ENCODE measurements at places on chromosomes 1 and 21.

- DNase-seq: peak; percentile 96
These were observed 45.5 kb downstream of the LPAR3 start for GRCh38 chr1:84847253-84848250.

DNA sequence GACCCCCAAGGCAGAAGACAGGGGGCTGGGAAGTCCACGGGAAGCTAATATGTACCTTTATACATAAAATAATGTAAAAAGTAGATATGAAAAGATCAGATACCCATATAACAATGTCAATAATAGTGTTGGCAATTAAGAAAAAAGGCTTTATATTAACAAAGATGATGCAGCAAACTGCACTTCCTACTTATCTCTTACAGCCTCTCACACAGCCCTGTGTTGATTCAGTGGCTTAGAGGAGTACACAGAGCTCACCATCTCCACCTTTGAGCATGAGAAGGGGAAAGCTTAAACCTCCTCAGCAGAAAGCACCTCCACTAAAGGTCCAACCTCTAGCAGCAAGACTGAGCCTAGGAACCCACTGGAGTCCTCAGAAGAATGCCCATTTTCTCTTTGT is 7.2 kb upstream of the VSIG8 start:
- no peak for DNase-seq

- DNase-seq: no peak
These were observed 61.3 kb downstream of the TESK2 start for GRCh38 chr1:45429561-45430159.

DNA sequence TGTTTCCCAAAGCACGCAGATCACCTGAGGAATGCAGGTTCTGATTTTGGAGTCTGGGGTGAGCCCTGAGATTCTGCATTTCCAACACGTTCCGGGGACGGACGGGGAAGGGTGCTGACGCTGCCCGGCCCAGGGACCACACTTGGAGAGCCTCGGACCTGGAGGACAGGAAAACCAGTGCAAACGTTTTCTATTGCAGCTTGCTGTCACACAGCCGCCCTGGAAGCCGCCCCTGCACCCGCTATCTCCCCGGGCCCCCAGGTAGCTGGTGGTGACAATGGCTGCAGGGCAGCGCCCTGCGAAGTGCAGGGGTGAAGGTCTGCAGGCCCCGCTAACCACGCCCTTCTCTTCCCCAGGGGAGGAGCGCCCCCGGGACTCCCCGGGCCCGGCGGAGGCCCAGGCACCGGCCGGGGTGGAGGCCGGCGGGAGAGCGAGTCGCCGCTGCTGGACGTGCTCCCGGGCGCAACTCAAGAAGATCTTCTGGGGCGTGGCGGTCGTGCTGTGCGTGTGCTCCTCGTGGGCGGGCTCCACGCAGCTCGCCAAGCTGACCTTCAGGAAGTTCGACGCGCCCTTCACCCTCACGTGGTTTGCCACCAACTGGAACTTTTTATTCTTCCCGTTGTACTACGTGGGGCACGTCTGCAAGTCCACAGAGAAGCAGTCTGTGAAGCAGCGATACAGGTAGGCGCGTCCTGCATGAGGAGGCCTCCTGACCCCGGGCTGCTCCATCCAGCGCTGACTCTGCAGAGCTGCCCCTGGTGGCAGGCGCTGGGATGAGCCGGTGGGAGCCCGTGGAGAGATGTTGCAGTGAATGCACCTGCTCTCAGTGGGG is 142.0 kb upstream of the COA6 start:
- DNase-seq: no peak

DNA sequence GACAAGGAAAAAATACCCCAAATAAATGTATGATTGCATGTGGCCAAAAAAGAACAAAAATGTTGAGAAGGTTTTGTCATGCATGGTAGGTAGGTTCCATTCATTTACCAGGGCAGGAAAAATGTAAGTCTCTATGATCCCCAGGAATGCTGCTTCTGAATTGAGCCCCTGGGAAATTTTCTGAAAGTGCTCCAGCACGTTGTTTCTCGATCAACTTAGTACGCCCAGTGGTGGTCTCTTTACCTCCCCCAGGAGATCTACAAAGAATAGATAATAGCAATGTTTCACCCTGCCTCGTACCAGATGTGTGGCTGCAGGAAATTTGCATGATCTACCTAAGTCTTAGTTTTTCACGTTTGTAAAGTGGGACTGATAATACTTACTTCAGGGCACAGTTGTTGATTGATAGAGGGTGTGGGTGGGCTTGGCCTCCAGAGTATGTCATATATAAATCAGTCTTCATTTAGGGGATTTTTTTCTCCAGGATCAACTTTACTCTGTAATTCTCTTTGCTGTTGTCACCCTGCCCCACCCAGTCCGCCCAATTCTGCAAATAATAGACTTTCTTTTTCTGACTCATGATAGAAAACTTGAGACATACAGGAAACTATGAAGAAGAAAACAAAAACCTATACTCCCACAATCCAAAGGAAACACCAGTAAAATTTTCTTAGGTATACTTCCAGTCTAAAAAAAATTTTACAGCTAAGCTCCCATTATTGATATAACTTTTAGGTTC is 462.0 kb upstream of the RUNX1 start:
- peak; percentile 41 for DNase-seq

DNA sequence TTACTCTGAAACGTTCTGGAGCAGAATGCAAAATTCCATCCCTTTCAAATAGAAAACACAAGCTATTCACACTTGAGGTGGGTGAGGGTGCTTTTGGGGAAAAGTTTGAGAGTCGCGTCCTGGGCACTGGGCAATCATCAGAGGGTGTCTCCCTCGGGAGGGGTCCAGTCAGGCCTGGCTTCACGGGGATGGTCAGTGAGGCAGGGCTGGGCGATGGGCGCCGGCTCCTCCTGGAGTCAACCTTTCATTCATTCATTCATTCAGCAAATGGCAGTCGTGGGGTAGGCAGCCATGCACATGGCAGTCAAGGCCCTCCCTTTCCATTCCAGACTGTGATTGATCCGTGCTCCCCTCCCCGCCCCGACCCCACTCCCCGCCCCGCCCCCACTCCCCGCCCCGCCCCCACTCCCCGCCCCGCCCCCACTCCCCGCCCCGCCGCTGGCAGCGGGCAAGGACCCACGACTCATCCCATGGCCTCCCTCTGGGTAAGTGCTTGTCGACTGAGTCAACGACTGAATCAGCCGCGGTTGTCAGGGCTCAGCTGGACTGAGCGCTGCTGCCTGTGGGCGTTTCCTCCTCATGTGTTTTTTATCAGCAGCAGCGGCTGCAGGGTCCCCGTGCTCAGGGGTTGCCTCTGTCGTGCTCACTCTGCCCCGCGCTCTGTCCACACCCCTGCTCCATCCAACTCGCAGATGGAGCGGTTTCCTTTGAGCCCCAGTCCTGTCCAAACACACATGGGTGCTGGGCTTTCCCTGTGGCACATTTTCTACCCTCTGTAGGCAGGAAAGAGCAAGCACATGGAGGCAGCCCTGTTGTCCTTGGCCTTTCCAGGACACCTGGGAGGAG is 12.5 kb upstream of the SPSB1 start:
- peak; percentile 94 for DNase-seq

- no peak for DNase-seq
These were observed 47.6 kb downstream of the FCRL3 start for GRCh38 chr1:157652859-157653493.

GRCh38 chr1:102967786-102968185 is 140.5 kb downstream of the COL11A1 start:
- DNase-seq: no peak

DNA sequence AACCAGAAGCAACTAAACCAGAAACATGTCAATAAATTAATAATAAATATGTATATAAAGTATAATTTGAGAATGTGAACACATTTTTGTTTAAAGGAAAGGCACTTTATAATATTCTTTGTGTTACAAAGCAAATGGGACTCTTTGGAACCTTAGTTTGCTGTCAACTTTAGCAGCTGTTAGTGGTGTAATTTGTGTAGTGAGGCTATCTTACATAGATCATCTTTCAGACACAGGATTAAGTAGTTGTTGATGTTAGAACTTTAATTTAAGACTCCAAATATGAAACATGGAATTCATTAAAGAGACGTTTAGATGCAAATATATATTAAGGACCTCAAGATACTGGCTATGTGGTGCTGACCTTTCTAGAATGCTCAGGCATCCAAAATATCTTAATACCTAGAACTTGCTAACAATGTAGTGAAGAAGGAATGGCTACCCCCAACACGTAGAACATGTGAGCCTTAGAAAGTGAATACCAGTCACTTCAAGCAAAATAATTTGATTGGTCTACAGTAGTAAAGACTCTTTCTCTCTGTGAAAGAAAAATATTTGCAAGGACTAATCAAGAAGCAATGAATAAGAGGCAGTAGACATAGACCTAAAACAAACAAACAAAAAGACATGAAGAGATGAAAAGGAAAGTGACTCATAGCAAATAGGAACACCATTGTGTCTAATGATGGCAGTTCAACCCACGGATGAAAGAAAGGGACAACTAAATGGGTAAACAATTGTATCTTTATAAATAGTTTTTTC is 811.4 kb downstream of the USP25 start:
- no peak for DNase-seq

DNA sequence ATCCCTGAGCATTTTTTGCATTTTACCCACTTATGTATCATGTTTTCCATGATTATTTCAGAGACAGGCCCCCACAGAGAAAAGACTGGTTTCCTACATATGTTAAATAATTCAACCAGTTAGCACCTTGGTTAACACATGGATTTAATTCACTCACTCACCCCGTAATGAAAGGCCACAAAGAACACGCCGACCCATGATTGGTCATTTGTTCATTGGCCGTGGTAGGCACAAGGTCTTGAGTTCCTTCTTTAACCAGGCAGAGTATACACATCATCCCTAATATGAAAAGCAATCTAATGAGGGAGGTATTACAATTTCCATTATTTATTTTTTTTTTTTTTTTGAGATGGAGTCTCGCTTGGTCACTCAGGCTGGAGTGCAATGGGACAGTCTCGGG is 50.6 kb downstream of the RPS6KA1 start:
- DNase-seq: no peak

- DNase-seq: no peak
These were observed 906 bp upstream of the RGS13 start for GRCh38 chr1:192635041-192635440.

- no peak for DNase-seq
These were observed 35.1 kb downstream of the FRRS1 start for GRCh38 chr1:99731384-99731783.

- DNase-seq: no peak
These were observed 13.4 kb upstream of the ODF2L start for GRCh38 chr1:86409416-86410021.

DNA sequence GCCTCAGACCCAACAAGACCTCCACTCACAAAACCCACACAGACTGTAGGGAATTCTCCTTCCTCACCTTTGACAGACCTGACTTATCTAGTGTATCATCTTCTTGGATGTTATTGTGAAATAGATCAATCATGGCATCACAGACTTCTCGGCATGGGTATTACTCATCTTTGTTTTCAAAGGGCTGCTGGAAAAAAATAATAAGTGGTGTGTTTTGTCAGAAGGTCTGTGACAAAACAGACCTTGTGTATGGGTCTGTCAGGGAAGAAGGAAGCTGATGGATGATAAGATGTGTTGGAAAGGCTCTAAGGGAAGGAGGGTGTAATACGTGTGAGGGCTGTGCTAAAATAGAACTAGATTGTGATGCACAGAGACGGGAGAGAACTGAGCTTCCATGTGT is 13.9 kb upstream of the S100A7 start:
- DNase-seq: no peak

- peak; percentile 50 for DNase-seq
These were observed 1.0 kb downstream of the SLC35D1 start for GRCh38 chr1:67052741-67053534.

DNA sequence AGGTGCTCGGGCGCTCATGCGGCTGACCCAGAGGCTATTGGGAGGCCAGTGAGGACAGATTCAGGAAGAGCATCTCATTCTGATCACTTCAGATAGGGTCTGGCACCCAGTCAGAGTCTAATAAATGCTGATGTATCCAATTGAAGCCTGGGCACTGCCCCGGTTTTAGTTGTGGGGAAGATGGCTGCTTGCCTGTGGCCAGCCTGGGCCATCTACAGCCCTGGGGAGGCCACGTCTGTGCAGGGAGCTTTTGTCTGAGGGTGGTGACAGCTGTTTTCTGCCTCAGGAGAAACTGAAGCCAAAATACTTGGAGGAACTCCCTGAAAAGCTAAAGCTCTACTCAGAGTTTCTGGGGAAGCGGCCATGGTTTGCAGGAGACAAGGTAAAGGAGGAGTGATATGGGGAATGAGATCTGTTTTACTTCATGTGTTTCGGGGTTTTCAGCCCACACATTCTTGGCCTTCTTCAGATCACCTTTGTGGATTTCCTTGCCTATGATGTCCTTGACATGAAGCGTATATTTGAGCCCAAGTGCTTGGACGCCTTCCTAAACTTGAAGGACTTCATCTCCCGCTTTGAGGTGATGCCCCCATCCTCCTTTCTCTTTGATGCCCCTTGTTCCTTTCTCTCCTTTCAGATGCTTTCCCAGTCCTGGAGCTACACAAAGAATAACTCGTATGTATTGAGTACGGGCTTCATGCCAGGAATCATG is 2.8 kb downstream of the GSTM5 start:
- DNase-seq: no peak

DNA sequence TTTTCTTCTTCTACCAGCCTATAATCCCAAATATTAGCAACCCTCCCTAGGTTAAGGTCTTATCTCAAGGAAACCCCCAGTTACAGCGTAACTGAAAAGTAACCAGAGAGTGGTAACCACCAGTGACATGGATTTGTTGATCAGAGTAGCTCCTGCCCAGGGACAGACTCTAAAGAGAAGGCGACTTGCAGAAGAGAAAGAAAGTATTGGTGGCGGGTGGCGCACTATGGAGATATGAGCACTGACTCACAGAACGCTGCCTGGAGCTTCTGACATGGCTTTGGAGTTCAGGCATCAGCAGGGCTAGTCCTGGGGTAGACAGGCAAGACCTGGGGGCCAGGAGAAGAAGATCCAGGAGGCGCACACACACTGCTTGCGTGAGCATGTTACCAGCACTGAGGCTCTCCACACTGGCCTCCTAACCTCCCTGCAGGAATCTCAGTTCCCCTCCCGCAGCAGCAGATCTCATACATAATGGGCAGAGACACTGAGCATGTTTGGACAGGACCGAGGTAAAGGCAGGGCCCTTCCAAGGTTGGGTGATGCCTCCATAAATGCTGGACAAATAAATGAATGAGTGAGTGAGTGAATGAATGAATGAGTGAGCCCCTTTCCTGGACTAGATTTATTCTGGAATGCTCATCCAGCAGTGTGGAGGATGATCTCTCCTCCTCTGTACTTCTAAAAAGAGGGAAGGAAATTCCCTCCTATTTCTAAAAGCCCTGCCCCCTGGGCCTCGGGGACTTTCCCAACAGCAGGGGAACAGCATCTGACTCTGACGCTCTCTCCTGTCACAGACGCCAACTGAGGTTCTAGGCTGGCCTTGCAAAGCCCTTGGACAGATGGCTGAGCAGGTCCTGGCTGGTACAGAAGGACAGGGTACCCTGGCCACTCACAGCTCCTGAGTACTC is 175.5 kb downstream of the CLIC6 start:
- no peak for DNase-seq
